NCI-H1105 (cell line): ENCODE measurements at places on chromosomes 6 and 20.

GRCh38 chr6:50890579-50890978 lies 71.9 kb downstream of the TFAP2B start:
- no peak for DNase-seq

GRCh38 chr6:158223926-158224325 lies 55.8 kb downstream of the GTF2H5 start:
- no peak for DNase-seq

GRCh38 chr6:53659458-53659857 lies 6.1 kb downstream of the KLHL31 start:
- DNase-seq: no peak

GRCh38 chr6:43722920-43723545 lies 35.4 kb upstream of the MRPS18A start:
- no peak for DNase-seq

GRCh38 chr6:85662251-85662650 lies 19.6 kb upstream of the SYNCRIP start:
- no peak for DNase-seq

DNA sequence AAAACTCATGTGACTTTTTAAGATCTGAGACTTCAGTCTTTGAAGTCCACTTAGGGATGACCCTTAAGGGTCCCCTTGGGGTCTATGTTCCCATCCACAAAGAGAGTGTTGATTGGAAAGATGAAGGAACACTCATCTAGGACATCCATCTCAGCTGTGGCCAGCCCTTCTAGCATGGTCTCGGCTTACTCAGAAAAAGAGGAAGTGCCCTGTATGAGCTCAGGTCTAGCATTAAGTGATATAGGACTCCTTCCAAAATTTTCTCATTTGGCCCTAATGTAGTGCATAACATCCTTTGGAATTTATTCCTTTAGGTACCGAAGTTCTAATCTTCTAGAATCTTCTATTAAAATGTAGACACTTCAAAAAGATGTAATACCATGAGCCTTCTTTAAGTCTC lies 77.4 kb downstream of the NDUFAF5 start:
- DNase-seq: no peak

DNA sequence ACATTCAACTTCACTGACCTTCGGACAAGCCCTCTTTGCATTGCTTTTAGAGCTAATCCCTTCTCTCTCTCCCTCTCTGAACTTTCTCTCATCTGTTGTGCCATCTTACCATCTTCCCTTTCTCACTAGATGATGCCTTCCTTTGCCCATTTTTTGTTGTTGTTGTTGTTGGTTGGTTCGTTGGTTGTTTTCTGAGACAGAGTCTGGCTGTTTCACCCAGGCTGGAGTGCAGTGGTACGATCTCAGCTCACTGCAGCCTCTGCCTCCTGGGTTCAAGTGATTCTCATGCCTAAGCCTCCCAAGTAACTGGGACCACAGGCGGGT lies 18.8 kb downstream of the MAP3K5 start:
- no peak for DNase-seq

DNA sequence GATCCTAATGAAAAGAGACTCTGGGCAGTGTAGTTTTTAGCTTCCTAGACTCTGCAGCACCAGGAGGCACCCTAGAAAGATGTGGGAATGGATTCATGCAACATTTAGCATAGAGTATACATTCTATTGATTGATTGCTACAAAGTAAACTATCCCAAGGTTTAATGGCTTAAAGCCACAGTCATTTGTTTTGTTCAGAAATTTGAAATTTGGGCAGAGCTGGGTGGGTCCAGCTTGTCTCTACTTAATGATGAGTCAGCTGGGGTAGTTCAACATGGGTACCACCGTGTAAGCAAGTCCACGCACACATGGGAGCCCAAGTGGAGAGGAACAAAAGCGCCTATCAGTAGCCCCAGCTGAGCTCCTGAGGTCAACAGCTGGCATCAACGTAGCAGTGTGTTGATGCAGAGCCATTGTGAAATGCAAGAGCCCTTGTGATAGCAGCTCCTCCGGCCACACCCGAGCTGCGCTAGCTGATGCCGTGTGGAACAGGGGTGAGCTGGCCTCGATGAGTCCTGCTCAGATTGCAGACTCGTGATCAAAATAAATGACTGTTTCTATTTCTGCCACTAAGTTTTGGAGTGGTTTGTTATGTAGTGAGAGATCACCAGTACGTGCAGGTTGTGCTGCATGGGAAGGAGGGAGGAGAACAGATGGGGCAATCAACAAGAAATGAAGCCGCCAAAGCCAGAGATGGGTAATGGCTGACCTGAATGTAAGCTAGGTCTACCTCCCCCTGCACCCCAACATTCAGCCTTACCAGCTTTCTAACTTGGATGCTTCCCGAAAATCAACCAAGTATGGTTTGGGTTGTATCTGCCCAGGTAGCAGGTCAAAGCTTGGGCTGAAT lies 45.7 kb upstream of the TRAF3IP2 start:
- no peak for DNase-seq

DNA sequence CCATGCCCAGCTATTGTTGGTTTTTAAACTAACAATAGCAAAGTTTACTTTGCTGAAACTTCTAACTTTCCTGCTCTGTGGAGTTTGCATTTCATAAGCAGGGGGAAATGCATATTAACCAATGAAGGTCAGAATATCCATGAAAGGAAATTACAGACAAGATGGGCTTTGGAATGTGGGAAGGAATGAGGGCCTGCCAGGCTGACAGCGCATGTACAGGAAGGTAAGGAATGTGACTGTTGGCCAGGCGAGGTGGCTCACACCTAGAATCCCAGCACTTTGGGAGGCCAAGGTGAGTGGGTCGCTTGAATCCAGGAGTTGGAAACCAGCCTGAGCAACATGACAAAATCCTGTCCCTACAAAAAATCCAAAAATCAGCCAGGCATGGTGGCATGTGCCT lies 49.6 kb downstream of the CDK5RAP1 start:
- DNase-seq: no peak

GRCh38 chr6:168210239-168211105 lies 109.1 kb downstream of the DACT2 start:
- no peak for DNase-seq

DNA sequence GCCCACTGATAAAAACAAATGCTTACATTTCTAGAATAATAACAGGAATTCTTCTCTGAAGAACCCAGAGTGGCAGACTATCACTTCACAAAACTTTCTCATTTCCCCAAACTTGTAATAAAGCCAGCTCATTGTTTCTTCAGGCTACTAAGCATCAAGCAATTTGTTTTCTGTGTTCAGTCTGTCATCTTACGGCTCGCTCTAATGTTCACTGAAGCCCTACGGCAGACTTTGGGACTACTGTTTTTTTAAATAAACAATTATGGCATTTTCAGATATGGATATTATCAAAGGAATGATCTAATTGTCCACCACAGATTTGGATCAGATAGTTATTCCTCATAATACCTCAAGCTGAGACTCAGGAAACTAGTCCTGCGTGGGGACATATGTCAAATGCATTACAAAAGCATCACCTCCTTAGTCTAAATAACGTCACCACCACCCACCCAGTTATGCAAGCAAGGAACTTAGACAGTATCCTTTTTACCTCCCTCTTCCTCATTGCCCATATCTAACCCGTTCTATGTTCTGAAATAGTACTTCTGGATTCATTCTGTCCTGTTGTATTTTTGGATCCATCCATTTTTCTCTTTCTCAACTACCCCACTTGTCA lies 415.1 kb downstream of the PLCB1 start:
- DNase-seq: no peak

DNA sequence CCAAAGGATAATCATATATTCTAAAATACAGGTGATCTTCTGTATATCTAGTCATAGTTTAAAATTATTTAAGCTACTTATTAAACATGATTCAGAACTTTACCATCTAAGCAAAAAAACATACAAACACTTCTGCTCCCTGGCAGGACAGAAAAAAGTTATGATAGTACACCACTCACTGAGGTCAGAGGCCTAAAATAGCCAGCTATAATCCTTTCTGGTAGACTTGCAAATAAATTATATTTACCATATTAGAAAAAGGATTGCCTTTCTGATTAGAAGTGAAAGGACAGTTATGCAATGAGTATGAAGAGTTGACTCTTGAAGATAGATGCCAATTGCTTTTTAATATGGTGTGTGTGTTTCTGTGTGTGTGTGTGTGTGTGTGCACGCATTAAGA lies 207.4 kb downstream of the BMP2 start:
- DNase-seq: no peak

- peak; percentile 15 for DNase-seq
Measured at GRCh38 chr6:164897523-164898235, 411.7 kb downstream of the C6orf118 start.

DNA sequence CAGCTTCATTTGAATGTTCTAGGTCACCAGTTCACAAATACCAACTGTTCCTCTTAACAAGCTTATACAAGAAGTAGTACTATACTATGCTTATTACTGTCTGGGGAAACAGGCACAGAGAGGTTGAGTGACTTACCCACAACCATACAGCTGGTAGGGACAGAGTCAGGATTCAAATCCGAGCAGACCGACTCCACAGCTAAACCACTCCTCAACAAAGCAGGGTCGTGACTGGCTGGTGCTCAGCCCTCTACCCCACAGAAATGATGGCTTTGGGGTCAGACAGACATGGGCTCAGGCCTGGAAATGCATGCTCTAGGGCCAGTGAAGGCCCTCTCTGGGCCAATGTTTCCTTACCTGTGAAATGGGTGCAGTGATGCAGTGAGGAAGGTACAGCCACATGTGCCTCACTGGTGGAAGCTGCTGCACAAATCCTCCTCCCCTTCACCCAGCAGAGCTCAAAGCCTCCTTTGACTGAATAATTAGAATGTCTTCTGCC lies 63.6 kb downstream of the MRPL14 start:
- DNase-seq: no peak

GRCh38 chr6:11542863-11543262 lies 5.3 kb downstream of the TMEM170B start:
- no peak for DNase-seq

GRCh38 chr6:166381381-166381732 lies 1.4 kb downstream of the MPC1 start:
- DNase-seq: no peak

DNA sequence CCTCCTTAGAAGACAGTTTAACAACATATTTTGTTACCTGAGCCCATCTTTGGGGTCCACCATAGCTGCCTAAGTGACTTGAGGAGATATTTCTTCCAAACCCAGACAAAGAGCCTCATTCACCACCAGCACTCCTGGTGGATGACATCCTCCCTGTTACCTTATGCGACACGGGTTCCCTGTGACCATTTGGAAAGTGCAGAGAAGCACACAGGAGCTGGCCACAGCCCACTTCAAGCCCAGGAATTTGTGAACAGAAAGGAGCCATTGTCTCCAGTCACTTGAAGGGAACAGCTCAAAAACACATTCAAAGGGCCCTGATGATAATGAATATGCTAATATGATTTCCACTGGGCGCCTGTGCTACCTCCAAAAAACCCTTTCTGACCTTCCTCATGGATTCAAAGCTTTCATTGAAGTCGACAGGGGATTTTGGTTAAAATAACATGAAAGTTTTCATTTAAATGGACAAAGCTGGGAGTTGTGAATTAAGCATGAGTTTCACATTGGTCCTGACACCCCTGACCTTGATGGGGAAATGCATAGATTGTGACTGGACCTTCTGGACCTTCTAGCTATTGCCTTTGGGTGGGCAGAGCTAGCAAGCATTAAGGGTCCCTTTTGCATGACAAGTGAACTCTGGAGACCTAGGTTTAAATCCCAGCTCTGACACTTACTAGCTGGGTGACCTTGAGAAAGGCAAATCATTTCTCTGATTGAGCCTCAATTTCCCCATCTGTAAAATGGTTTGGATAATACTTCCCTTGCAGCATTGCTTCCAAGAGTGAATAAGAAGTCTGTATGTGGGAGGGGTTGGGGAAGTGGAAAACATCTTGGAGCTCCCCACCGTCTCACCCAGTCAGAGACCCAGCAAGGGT lies 83.3 kb upstream of the SIRPA start:
- DNase-seq: no peak

GRCh38 chr6:38166411-38167240 lies 347.1 kb downstream of the ZFAND3 start:
- DNase-seq: no peak

- DNase-seq: no peak
Measured at GRCh38 chr6:79031821-79032590, 46.0 kb downstream of the PHIP start.

DNA sequence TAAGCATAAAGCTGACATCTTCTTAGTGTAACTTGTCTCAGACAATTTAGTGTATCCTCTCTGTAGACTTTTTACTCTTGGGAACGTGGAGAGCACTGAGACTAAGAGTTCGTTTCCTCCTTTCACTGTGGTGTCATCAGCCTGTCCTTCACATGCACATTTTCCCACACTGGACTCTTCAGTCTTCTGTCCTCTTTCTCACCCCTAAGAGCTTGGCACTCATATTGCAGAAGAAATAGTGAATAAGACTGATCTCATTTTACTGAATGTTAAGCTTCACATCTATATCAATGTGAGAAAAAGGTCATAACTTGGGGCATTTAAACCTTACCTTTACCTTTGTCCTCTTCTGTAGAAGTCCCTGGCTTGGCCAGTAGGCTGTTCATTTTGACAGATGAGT lies 25.6 kb downstream of the FUCA2 start:
- no peak for DNase-seq

GRCh38 chr20:53695797-53696527 lies 102.3 kb upstream of the ZNF217 start:
- DNase-seq: no peak

DNA sequence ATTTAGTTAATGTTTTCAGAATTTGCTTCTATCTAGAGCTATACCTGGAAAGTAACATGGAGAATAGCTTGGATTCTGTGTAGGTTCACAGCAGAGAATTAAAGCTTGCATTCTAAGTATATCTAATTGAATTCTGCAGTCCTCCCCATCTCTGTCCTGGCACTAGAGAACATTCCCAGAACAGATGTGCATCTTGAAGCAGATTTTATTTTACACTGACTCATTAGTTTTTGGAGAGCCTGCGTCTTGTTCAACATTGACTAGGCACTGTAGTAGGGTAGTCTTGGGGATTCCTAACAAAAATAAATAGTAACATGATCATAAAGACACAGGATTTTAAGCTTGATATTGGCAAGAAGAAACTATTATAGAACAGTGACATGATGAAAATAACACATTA lies 36.2 kb upstream of the BAG2 start:
- DNase-seq: no peak

GRCh38 chr6:136403110-136403980 lies 113.7 kb upstream of the BCLAF1 start:
- no peak for DNase-seq

DNA sequence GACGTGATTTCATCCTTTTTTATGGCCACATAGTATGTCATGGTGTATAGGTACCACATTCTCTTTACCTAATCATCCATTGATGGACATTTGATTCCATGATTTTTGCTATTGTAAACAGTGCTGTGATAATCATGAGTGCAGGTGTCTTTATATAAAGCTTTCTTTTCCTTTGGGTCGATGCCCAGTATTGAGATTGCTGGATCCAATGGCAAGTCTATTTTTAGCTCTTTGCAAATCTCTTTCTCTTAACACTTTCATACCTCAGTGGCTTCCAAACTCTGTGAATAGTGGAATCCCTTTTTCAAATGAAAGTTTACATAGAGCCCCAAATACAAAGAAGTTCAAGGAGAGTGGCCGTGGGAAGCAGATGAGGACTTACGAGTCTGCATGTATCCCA lies 105.8 kb upstream of the SPTLC3 start:
- no peak for DNase-seq

GRCh38 chr6:108707328-108707976 lies 140.8 kb upstream of the ARMC2 start:
- no peak for DNase-seq

GRCh38 chr20:32132911-32133549 lies 23.5 kb downstream of the TM9SF4 start:
- DNase-seq: no peak

- DNase-seq: no peak
Measured at GRCh38 chr6:53639520-53639919, 26.0 kb downstream of the KLHL31 start.
